Activated CD4-positive, alpha-beta memory T cell treated with anti-CD3 and anti-CD28 coated beads, Interleukin-2, amount 10 ng/mL, durations not matched to agents 7 days and 5 days (primary cell): ENCODE measurements at places on chromosomes 11 and 22.

GRCh38 chr11:10742460-10743208, 8.4 kb upstream of the CTR9 start:
- H3K4me3 ChIP-seq, result peak overlapping the region; percentile 21
- DNase-seq, result peak; percentile 71
- no peaks in the 10 kb centered on the region for H3K36me3 ChIP-seq
- H3K27ac ChIP-seq, result peak overlapping the region; percentile 83
- peaks cover 38% of the 10 kb centered on the region for H3K4me1 ChIP-seq

- H3K27ac ChIP-seq, result no peak overlapping the region
- H3K27me3 ChIP-seq, result peaks cover 20% of the 10 kb centered on the region
- H3K4me1 ChIP-seq, result peaks cover 27% of the 10 kb centered on the region
Measured at GRCh38 chr11:299951-300735, 817 bp upstream of the IFITM5 start.

- peaks cover 33% of the 10 kb centered on the region for H3K4me1 ChIP-seq
- peaks cover 38% of the 10 kb centered on the region for H3K36me3 ChIP-seq
- H3K27me3 ChIP-seq, result no peaks in the 10 kb centered on the region
- peak overlapping the region; percentile 83 for H3K4me3 ChIP-seq
Measured at GRCh38 chr11:105100206-105100605, 39.4 kb downstream of the CARD18 start.

GRCh38 chr22:28208036-28208435, 289.0 kb upstream of the PITPNB start:
- no peak for DNase-seq
- H3K4me1 ChIP-seq, result no peaks in the 10 kb centered on the region
- no peaks in the 10 kb centered on the region for H3K36me3 ChIP-seq
- H3K4me3 ChIP-seq, result no peak overlapping the region
- H3K27ac ChIP-seq, result no peak overlapping the region

- peaks cover 6% of the 10 kb centered on the region for H3K27me3 ChIP-seq
- H3K27ac ChIP-seq, result no peak overlapping the region
- H3K4me1 ChIP-seq, result no peaks in the 10 kb centered on the region
- H3K4me3 ChIP-seq, result no peak overlapping the region
Measured at GRCh38 chr22:27267145-27267544, 534.4 kb downstream of the MN1 start.
